Astrocyte of the spinal cord (primary cell): ENCODE measurements at places on chromosomes 16 and 17.

DNA sequence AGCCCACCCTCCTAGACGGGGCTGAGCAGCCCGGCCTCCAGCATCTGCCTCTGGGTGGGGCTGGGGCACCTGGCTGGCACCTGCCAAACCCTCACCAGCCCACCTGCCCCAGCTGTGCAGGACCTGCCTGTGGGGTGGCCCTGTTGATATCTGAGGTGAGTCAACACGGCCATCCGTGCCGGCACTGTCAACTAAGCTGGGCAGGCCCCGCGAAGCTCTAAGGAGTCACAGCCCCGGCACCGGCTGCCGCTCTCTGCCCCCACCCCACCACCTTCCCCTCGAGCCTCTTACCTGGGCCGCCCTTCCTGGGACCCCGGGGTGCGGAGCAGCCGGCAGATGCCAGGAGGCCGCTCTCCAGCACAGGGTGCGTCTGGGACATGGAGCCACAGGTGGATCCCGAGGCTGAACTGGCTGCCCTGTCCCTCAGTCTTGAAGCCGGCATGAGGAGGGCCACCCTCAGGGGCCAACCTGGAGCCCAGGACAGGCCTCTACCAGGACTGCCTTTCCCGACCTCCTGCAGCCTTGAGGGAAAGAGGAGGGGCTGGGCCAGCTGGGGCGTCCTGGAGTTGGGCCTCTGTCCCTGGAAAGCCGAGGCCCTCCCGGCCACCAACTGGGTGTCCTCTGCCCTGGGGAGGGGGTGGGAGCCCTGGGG, 515 bp downstream of the CBFA2T3 start:
- no peak for DNase-seq

DNA sequence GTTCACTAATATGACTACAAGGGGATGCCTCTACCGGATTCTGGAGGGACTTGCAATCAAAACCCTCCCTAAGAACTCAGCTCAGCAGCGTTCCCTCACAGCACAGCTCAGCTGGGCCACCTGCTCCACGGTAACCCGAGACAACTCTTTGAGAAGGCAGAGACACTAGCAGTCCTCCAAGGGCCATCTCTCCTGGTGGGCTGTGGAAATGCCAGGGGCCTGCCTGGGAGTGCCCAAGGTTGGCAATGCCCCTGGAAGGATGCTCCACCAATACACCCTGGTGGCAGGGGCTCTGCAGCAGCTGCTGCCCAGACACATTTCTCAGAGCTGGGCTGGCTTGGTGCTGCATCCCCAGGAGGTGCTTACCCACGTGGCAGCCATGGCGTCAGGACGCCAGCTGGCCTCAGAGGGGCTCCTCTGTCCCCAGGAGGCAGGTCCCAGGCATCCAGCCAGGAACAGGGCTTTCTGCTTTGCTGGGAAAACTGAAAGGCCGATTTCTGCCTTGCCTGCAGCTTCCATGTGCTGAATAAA, 16.5 kb downstream of the CDIP1 start:
- DNase-seq: peak; percentile 53

DNA sequence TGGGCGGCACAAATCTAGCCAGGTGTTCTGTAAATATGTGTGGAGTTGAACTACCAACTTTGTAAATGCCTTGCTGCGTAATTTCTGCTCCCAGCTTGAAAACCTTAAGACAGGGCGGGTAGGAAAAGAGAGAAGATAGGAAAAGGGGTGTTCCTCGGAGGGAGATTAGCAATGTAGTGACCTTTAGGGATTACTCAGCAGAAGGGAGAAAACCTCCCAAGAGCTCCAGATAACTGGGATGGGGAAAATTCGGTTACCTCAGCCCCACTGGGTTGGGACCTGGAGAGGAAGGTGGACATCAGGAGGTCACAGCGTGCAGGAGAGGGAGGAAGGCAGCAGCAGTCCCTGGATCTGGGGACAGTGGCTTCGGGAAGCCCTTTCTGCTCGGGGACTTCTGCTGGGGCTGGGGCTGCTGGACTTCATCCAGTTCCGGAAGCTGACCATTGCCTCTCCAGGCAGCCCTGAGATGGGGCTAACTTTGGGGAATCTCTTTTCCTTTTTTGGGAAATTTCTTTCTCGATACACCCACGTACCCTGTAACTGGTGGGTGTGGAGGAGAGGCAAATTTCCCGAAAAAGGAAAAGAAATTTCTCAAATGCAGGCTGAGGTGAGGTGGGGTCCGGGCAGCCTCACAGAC, 39.2 kb downstream of the MPRIP start:
- no peak for DNase-seq

GRCh38 chr17:15213381-15214087, 51.6 kb downstream of the PMP22 start:
- peak; percentile 4 for DNase-seq
